ENCODE measurements at places on chromosomes 13 and 19. TPM values are rescaled to one million over a fixed set of nuclear protein-coding genes. Genes with fewer than 3 reads are reported as not detected.
A peak's percentile ranks its signal among the peaks of the same experiment; 100 is the strongest.

DNA sequence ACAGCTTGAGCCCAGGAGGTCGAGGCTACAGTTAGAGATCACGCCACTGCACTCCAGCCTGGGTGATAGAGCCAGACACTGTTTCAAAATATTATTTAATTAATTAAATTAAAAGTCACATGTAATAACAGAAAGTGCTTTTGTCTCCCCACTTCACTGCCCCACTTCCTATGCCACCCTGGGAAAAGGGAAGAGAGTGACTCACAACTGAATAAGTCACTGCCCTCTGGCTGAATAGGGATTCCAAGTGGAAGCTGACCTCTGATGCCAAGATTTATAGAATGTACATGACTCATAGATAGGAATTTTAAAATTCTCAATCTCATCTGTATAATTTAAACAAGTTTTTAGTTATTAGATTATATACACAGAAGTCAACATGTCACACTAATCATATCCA lies 22.2 kb upstream of the ERVV-1 start:
- no peak for DNase-seq

- peak; percentile 93 for DNase-seq
Observed at GRCh38 chr19:36489920-36490415, 607 bp upstream of the ZNF566 start.

- DNase-seq, result peak; percentile 24
Observed at GRCh38 chr13:51912511-51913225, 50.9 kb downstream of the CCDC70 start.

DNA sequence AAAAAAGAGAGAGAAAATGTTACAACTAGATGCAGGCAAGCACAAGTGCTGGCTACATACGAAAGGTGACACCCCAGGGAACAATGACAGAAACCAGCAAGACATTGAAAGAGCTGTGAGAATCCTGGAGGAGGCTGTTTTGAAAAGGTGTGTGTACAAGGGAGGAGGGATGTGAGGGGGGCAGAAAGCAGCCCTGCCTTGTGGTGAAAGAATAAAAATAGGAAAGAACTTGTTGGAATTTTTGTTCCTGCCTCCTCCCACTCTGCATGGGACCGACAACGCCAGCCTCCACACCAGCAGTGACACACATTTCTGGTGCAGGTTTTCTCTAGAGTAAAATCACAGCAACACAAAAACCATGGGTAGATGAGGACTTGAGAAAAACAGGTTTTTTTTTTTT lies 1258.6 kb downstream of the PCDH9 start:
- no peak for DNase-seq

GRCh38 chr13:85638815-85639393 lies 160.3 kb downstream of the SLITRK6 start:
- DNase-seq, result no peak

- DNase-seq, result no peak
Observed at GRCh38 chr19:28960986-28961705, 251.8 kb downstream of the UQCRFS1 start.

- no peak for DNase-seq
Observed at GRCh38 chr19:46859637-46860124, 1.1 kb upstream of the ARHGAP35 start.

DNA sequence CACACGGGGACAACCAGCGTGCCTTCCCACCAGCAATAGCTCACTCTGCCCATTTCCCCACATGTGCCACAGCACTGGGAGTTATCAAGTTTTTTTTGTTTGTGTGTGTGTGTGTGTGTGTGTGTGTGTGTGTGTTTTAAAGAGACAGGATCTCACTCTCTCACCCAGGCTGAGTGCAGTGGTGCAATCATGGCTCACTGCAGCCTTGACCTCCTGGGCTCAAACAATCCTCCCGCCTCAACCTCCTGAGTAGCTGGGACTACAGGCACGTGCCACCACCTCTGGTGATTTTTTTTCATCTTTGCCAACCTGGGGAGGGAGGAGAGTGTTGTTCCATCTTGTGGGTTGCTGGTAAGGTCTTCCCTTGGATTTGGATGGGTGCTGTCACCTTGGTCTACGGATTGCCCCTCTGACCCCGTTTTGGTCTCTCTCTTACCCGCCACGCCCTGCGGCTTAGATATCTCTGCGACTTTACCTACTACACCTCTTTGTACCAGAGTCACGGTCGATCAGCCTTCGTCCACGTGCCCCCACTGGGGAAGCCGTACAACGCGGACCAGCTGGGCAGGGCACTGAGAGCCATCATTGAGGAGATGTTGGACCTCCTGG lies 22.6 kb downstream of the PGPEP1 start:
- DNase-seq, result no peak

DNA sequence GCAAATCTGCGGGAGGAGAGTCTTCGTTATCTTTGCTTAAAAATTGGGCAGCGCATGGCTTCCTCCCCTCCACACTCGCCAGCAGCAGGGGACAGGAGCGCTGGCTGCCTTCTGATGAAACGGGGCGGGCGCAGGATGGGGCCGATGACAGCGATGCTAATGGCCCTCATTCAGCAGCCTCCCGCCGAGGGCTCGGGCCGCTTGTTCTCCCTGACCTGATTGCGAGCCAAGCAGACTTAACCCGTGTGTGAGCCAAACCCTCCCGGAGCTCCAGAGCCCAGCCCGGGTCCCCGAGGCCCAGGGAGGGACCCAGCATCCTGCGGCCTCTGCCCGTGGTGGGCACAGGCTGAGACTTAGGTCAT lies 90.3 kb downstream of the KDM4B start:
- no peak for DNase-seq

DNA sequence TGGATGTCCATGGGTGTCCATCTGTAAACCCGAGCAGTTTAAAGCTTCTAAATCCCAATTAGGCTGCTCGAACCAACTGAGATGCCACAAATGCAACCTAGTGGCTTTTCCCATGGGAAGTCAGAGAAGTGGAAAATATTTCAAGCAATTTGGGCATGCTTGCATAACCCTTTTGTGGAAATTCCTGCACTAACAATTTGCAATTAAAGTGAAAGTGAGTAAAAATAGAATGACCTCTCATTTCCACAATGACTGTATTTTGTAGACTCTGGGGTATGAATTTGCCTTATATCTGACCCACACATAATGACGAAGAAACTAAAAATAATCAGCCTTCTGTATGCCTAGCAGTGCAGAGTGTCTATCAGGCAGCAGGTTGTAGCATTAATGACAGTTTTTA lies 91.8 kb upstream of the TSC22D1 start:
- DNase-seq, result no peak

DNA sequence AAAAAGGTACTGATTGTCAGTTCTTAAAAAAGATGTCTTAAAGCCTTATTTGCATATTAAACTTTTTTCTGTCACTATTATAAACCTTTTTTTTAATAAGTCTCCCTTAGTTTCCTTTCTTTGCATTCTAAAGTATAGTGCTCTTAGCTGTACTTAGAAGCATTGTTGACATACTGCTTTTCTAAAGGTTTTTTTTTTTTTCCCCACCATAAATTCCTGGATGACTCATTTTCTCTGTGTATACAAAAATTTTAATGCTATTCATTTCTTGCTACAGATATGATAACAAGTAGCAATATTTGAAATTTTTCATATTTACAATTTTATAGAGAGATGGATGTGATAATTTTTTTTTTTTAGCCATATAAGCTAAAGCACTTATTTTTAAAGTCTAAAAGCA lies 43.5 kb downstream of the METTL21C start:
- no peak for DNase-seq

DNA sequence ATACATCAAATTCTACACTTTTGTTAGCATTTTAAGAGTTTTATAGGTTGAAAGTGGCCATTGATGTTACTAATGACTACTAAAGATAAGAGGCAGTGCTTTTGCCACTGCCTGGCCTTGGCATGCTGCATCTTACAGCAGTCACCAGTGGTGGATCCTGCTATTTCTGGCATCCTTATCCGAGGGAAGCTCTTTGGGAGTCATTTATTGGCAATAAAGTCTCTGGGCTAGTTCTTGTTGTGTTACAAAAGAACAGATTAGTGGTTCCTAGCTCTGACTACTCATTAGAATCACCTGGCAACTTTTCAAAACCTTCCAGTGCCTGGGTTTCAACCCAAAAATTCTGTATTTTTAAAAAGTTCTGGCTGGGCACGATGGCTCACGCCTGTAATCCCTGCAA lies 94.5 kb downstream of the ZMYM2 start:
- DNase-seq, result no peak

DNA sequence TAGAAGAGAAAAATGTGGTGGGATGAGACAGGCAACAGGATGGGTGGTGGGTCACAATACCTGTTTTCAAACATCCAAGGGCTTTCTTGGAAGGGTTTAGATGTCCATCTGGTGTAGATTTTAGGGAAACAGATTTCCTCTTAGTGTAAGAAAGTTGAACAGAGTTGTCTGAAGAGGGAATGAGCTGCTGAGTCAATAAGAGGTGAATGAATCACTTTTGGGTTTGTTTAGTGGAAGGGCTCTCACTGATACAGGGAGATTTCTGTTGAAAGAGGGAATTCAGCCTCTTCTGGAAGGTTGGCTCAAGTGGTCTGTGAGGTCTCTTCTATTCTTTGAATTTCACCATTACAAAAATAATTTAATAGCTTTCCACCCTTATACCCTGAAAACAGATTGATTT lies 54.6 kb downstream of the LACC1 start:
- DNase-seq, result no peak

- DNase-seq, result no peak
Observed at GRCh38 chr13:31151837-31152236, 9.9 kb downstream of the HSPH1 start.

GRCh38 chr13:43933378-43933777 lies 53.7 kb downstream of the LACC1 start:
- DNase-seq, result no peak

GRCh38 chr19:44111910-44112463 lies 1.2 kb upstream of the ZNF225 start:
- DNase-seq, result no peak

DNA sequence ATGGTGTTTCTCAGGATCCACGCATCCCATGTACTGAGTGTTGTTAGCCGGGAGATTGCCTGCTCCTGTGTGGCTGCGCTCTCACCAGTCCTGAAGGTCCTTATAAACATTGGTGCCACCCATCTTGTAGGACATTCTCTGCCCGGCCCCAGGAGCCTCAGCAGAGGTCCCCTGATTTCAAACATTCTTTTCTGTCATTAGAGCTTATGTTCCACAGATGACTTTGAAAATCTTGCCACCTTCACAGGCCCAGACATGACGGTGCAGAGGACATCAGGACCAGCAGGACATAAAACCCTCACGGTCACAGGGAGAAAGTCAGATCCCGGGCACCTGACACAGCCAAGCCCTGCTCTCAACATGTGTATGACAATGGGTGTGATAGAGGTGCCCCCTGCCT lies 33.2 kb upstream of the PEPD start:
- DNase-seq, result no peak

- DNase-seq, result no peak
Observed at GRCh38 chr13:56515441-56515840, 625.3 kb upstream of the PRR20A start.

- no peak for DNase-seq
Observed at GRCh38 chr13:109214393-109214792, 572.0 kb downstream of the IRS2 start.

DNA sequence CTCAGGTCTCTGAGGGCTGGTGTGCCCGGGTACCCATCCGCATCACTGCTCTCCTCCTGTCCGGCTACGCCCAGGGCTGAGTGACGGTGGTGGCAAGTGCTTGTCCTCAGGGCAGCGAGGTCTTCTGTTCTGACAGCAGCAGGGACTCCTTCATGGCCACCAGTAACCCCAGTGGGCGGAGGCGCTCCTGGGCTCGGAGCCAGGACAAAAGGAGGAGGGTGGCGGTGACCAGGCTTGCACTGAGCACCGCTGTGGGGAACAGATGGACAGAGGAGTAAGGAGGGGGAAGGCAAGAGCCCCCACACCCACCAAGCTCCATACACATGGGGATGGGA lies 5.8 kb downstream of the CD320 start:
- no peak for DNase-seq

DNA sequence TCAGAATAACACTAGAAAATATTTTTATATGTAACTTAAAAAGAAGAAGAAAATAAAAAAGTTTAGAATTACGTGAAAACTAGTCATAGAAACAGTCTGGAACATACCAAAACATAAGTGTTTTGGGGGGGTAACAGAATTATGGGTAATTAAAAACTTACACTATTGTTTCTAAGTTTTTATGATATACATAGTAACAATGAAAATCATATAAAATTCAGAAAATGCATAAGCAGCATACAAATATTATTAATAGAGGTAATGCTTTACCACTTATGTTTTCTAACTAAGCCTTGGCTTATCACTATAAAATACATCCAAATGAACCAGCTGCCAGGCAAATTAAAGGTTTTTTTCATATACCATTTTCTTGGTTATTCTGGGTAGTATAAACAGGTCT lies 14.9 kb downstream of the ESD start:
- DNase-seq, result no peak

DNA sequence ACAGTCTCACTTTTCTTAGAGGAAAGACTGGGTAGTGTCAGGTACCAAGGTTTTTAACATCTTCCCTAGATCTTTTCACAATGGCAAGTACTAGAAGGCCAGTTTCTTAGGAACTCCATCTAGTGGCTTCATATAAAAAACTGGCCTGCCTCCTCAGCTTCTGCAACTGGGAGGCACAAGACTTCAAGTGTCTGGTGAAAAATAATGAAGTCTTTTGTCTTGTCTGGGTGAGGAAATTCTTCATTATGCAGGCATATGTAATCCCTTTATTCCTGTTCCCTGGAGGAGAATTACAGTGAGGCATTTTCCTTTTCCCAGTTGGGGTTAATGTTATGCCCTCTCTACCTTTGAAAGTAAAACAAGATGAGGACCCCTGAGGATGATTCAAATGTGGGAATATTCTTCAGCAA lies 300.5 kb downstream of the NALCN start:
- no peak for DNase-seq

DNA sequence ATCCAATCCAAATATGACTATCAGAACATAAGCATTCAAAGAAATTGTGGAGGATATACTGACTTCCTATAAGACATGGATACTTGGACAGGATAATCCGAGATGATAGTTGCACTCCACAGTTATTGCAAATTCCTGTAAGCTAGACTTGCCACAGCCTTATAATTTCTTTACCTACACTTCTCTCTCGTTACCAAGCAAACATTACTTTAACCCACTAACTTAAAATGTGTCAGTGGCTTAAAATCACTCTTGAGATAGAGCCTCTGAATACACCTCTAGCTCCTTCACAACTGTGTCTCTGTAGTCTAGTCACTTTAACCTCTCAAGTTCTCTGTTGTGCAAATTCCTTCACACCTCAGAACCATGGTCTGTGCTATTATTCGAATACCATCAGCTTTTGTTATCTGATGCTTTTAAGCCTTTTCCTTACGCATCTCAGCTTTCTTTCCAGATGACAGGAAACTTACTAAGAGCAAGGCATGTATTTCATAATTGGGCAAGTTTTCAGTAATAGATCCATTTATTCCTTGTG lies 474.9 kb upstream of the MIR17HG start:
- DNase-seq, result no peak

The GNG7 gene
- total RNA-seq, result 15.6 TPM

The ZNF560 gene
- not detected for total RNA-seq

The LILRA2 gene
- total RNA-seq, result 5.5 TPM

The F10 gene
- not detected for total RNA-seq

The ZNF563 gene
- total RNA-seq, result 5.9 TPM

The CYP4F8 gene
- not detected for total RNA-seq

The ZNF846 gene
- total RNA-seq, result 10.9 TPM

Measured in OCI-LY7 (cell line).